ENCODE measurements at places on chromosomes 5 and 9.

- DNase-seq = no peak
Observed at GRCh38 chr5:132050661-132051552, 9.5 kb upstream of the IL3 start.

- DNase-seq = no peak
Observed at GRCh38 chr5:6714226-6715041, 1.2 kb downstream of the TENT4A start.

- DNase-seq = no peak
Observed at GRCh38 chr5:147989239-147989638, 74.5 kb upstream of the SPINK5 start.

DNA sequence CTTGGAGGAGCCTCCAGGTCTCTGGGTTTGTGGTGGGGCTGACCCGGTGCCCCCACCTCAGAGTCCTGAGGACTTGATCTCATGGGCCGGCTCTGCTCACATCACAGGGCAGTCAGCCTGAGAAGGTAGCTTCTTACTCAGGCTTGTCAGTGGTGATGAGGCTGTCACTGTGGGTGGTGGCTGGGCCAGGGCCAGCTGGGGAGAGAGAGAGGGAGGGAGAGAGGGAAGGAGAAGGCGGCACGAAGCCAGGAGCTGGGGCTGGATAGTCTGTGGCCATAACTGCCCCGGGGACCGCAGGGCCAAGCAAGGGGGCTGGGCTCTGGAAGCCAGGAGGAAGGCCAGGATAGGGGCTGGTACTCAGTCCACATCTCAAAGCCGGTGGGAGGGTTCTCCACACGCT lies 6.5 kb downstream of the NTNG2 start:
- DNase-seq = no peak

- no peak for DNase-seq
Observed at GRCh38 chr5:134258896-134259295, 33.0 kb upstream of the PPP2CA start.

All from HepG2 (cell line).